ENCODE measurements at places on chromosomes 7 and 10. TPM values are rescaled to one million over a fixed set of nuclear protein-coding genes. Genes with fewer than 3 reads are reported as not detected.

MYO3A gene
- not detected for total RNA-seq

GRID2IP gene
- total RNA-seq = 0.04 TPM

HNRNPH3 gene
- 64.6 TPM for total RNA-seq

CCDC3 gene
- 0.66 TPM for total RNA-seq

CLCN1 gene
- not detected for total RNA-seq
